Hypothalamus (tissue), 51 donors: ENCODE measurements at places on chromosomes 13 and 19.
A peak's percentile ranks its signal among the peaks of the same experiment; 100 is the strongest.

DNA sequence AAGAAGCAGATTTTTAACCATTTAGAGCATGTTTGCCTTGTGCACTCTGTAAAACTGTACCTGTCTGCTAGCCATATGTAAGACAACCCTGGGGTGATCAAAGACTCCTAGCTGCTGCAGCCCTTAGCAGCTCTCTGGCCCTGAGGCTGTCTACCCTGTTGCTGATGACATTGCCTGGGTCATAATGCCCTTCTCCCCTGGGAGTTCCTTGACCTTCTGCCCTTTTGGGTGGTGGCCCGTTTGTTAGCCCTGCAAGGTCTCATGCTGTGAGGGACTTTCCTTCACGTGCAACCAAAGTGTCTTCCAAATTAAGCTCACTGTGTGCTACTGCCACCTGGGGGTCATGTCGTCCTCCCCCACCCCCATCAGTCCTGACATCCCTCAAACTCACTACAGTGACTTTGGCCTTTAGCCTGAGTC lies 7.4 kb downstream of the GPC6 start:
- no peak for DNase-seq

GRCh38 chr19:32355309-32355708 lies 9.9 kb downstream of the ZNF507 start:
- DNase-seq = no peak

GRCh38 chr13:24234200-24234915 lies 73.8 kb downstream of the SPATA13 start:
- DNase-seq = no peak

- DNase-seq = no peak
Observed at GRCh38 chr13:86878781-86879180, 792.4 kb upstream of the SLITRK5 start.

GRCh38 chr19:44566984-44567383 lies 37.5 kb upstream of the CEACAM20 start:
- DNase-seq = no peak

- no peak for DNase-seq
Observed at GRCh38 chr13:30134578-30134977, 172.8 kb downstream of the KATNAL1 start.

GRCh38 chr19:29851769-29852521 lies 40.2 kb downstream of the CCNE1 start:
- no peak for DNase-seq

GRCh38 chr19:7699003-7699402 lies 2.9 kb downstream of the FCER2 start:
- no peak for DNase-seq

DNA sequence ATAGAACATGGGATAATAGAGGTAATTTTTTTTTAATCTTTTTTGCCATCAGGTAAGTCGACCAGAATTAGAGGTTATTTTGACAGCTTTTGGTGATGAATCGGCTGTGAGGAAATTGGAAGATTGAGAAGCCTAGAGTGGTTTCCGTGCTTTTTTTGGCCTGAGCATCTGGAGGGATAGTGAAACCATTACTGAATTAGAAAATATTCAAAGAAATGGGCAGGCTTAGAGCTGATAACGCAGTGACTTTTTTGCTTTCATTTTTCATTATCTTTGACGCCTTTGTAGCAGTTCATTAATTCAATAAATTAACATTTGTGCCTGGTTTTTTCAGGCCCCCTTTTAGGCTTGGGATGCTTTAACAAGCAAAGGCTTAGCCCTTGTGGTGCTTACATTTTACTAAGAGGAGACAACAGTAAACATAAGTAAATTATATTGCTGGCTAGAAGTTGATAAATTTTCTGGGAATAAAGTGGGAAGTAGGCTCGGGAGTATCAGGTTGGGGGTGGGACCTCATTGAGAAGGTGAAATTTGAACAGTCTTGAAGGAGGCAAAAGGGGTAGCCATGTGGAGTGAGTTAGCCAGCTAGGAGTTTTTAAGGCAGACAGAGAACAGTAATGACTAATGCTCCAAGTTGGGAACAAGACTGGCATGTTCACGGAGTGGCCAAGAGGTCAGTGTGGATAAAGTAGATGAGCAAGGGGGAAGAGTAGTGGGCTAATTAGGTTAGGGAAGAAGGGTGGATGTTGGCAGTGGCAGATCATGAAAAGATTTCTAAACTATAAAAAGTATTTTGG lies 36.5 kb downstream of the GTF2F2 start:
- DNase-seq = no peak

DNA sequence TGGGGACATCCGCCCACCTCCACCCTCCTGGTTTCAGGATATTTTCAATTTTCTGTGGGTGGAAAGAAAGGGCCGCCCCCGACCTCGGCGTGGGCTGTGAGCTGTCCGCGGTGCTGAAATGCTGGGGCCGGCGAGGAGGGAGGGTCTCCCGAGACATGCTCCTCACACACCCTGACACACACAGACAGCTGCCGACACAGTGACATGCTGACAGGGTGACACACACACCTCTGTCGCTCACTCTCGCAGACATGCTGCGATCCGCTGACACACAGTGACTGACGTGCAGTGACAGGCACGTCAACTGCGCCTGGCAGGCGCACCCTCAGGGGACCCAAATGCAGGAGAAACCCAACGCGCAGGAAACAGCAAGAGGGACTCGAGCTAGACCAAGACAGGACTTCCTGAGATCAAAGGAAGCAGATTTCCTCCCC lies 25.1 kb upstream of the MEIS3 start:
- no peak for DNase-seq

DNA sequence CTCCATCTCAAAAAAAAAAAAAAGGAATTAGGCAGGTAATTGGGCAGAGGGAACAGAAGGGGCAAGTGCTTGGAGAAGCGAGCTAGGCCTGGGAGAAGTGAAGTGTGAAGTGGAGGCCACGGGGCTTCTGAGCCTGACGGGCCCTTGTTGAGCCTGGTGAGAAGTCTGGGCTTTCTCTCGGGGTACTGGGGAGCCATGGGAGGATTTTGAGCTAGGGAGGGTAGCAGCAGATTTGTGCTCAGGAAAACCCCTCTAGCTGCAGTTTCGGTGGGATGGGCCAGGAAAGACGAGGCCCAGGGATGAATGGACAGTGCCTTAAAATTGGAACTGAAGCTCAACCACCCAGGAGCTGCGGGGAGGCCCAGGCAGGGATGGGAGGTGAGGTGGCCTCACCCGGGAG lies 8.0 kb downstream of the POLR1G start:
- DNase-seq = no peak

GRCh38 chr13:50864492-50864891 lies 21.0 kb upstream of the DLEU7 start:
- DNase-seq = no peak

DNA sequence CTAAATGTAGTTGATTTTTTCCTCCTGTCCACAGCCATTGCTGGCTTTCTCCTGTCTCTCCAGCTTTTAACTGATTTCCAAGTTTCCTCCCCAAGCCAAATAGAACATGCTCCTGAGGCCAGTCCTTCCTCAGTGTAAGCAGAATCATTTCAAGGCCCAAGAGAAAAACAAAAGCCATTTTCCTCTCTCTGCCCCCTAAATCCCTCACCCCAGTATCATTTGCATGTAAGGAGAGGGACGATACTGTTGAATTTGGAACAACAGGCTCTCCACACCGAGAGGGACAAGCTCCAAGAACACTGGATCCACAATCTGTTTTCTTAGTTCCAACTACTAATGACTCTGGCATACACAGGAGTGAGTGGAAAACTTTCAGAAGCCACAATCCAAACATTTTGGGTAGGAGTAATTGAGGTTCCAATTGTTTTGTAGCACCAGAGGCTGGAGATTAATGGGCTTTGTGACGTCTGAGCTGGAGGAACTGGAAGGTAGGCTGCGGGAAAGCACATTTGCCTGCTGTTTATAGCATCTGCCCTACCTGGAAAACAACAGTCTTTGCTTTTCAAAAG lies 156.8 kb downstream of the FLT1 start:
- no peak for DNase-seq

- no peak for DNase-seq
Observed at GRCh38 chr13:76643596-76643995, 242.6 kb downstream of the KCTD12 start.

GRCh38 chr13:47955836-47956235 lies 45.2 kb downstream of the SUCLA2 start:
- DNase-seq = no peak

GRCh38 chr13:96993634-96994016 lies 651 bp downstream of the OXGR1 start:
- DNase-seq = no peak

- DNase-seq = no peak
Observed at GRCh38 chr19:47427241-47428176, 8.2 kb upstream of the MEIS3 start.

GRCh38 chr19:19319732-19320360 lies 463 bp downstream of the SUGP1 start:
- DNase-seq = no peak

GRCh38 chr13:86563308-86563707 lies 764.1 kb upstream of the SLITRK6 start:
- DNase-seq = no peak

DNA sequence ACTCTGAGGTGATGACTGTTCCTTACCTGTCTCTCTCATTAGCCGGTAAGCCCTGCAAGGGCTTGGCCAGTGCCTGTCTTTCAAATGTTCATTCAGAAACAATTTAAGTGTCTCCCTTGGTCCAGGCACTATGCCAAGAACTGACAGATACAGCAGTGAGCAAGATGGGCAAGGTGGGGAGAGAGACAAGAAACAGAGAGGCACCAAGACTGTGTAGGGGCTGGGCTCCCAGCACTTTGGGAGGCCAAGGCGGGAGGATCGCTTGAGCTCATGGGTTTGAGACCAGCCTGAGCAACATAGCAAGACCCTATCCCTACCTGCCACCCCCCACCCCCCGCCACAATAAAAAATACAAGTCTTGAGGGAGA lies 1.3 kb upstream of the CCNE1 start:
- DNase-seq = no peak

GRCh38 chr19:674282-675151 lies 1.7 kb upstream of the FSTL3 start:
- no peak for DNase-seq

- no peak for DNase-seq
Observed at GRCh38 chr13:100714478-100714877, 39.9 kb upstream of the TMTC4 start.

- no peak for DNase-seq
Observed at GRCh38 chr13:92136449-92137155, 738.2 kb downstream of the GPC5 start.

DNA sequence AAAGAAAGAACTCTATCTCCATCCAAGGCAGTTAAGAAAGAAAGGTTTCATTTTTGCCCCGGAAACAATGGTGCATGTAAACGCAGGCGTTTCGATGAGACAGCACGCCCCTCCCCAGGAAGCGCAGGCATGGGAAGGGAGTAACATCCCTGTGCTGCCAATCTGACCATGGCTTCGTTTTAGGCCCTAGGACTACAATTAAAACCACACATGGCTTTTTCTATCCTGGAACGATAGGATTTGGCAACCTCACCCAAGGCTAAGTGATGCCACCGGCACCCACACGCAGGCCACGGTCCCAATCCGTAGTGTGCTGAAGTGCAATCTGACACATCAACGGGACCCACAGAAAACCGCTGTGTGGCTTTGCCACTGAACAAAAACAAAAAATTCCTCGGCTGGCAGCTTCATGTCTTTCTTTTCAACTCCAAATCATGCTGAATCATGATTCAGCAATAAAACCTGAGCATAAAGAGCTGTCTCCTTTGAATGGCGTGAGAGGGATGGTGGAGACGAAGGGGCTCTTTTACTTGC lies 24.2 kb downstream of the RANBP3 start:
- DNase-seq = no peak

GRCh38 chr19:35451338-35452096 lies 3.5 kb downstream of the FFAR2 start:
- no peak for DNase-seq

GRCh38 chr13:49248622-49249002 lies 887 bp downstream of the CDADC1 start:
- no peak for DNase-seq

GRCh38 chr13:59543418-59543817 lies 620.3 kb downstream of the DIAPH3 start:
- no peak for DNase-seq

DNA sequence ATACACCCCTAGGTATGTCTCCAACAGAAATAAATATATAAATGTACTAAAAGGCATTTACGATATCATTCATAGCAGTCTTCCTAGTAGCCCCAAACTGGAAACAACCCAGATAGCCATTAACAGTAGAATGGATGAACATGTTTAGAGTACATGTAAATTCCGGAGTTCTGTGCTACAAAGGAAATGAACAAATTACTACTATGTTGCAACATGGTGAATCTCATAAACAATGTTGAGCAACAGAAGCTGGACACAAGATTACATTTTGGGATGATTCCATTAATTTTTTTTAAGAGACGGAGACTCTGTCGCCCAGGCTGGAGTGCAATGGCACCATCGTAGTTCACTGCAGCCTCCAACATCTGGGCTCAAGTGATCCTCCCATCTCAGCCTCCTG lies 5.9 kb upstream of the SLC7A10 start:
- DNase-seq = no peak

DNA sequence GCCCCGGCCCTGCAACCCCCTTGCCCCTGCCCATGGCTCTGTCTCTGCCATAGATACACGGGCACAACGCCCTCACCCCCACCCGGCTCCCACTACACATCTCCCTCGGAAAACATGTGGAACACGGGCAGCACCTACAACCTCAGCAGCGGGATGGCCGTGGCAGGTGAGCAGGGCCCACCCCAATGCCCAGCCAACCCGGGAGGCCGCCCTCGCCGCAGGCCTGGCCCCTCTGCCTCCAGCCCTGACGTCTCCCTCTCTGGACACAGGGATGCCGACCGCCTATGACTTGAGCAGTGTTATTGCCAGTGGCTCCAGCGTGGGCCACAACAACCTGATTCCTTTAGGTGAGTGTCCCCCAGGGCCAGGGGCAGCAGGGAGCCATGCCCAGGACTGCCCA lies 7.7 kb downstream of the YIPF2 start:
- DNase-seq = no peak

- DNase-seq = no peak
Observed at GRCh38 chr19:49911381-49912145, 14.9 kb upstream of the IL4I1 start.

DNA sequence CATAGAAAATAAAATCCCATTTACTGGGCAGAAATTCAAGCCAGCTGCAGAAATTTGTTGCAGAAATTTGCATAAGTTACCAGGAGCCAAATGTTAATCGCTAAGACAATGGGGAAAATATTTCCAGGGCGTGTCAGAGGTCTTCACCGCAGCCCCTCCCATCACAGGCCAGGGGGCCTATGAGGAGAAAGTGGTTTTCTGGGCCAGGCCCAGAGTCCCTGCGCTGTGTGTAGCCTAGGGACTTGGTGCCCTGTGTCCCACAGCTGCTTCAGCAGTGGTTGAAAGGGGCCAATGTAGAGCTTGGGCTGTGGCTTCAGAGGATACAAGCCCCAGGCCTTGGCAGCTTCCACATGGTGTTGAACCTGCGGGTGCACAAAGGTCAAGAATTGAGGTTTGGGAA lies 278.9 kb upstream of the PCDH9 start:
- DNase-seq = no peak

- DNase-seq = no peak
Observed at GRCh38 chr19:11747277-11747676, 8.5 kb upstream of the ZNF823 start.

- peak; percentile 1 for DNase-seq
Observed at GRCh38 chr13:85632526-85633195, 166.6 kb downstream of the SLITRK6 start.

GRCh38 chr13:96053003-96053703 lies at the start of gene UGGT2:
Gene UGGT2, minus strand, starts transcription at chr13:96053401. Its CDS starts 89 bp downstream, at chr13:96053312.
- DNase-seq = peak; percentile 89

GRCh38 chr19:8416796-8417195 lies 3.7 kb downstream of the MARCHF2 start:
- no peak for DNase-seq
